ENCODE measurements at places on chromosomes 11 and 22.

GRCh38 chr22:33005476-33005875 lies 52.7 kb downstream of the SYN3 start:
- no peak for DNase-seq

DNA sequence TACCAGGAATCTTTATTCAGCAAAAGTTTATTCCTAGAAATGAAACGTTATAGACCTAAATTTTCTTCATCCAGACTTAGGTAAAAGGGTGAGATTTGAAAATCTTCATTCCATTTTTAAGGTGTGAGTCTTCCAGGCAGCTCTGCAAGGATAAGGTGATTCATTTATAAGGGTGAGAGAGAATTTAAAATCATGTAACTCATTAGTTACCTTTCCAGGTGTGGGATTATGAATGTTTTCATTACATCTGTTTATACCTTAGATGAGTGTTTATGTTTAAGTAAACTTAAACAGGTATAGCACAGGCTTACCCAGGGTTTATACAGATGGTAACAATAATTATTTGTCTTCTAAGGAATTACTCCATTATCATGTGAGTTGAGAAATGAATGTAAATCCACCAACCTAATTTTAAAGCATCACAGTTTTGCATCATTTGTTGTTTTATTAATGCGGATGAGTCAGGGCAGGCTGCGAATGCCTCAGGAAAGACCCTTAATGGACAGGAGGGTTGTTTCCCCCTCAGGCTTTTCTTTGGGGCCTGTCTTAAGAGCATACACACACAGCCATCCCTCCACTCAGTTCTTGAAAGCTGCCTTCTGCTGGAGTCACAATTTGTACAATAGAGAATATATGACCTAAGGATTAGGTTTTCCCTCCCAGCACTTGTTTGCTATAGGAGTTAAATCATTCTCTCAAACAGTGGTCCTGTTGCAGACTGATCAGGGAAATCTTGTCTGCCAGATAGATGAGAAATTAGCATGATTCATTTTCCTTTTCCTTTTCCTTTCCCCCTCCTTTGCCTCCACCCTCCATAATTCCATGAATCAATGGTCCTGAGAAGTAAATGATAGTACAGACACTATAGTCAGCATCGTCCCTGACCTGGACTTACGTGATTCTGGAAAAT lies 3.0 kb downstream of the PRSS23 start:
- no peak for DNase-seq

DNA sequence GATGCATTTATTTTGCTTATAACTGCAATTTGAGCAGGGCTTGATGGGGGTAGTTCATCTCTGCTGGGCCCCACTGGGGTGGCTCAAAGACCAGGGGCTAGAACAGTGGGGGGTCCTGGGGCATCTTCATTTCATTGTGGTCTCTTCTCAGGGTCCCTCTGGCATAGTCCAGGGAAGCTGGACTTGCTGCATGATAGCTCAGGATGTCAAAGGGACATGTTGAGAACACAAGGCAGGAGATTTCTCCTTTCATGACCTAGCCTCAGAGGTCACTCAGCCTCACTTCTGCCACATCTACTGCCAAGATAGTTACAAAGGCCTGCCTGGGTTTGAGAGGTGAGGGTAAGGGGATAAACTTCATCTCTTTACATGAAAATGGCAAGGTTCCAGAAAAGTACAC lies 89.5 kb downstream of the CWC15 start:
- DNase-seq = no peak

- no peak for DNase-seq
Measured at GRCh38 chr22:22196018-22196533, 48.5 kb upstream of the VPREB1 start.

DNA sequence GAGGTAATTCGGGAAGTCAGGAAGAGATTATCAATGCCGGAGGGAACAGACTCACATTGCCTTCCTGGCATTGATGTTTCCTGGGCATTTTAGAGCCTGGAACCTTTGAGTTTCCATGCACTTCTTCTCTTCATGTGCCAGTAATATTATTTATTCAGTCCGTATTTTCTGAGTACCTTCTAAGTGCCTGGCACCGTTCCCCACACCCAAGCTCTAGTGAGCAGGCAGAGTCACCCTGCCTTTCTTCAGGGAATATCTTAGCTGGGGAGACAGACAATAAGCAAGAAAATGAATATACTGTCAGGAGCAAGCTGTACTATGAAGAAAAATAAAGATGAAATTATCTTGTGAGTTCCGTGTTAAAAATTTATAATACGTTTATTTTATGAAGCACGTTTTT lies 136.2 kb upstream of the SEZ6L start:
- DNase-seq = no peak

- DNase-seq = no peak
Measured at GRCh38 chr11:114153224-114153623, 93.7 kb downstream of the ZBTB16 start.

GRCh38 chr11:36403661-36404060 lies 106.4 kb downstream of the TRAF6 start:
- DNase-seq = no peak

All from CD4-positive, alpha-beta T cell treated with Interleukin-12 subunit alpha and Interleukin-12 subunit beta, for 1 hour (primary cell).